NCI-H1417 (cell line): ENCODE measurements at places on chromosomes 5 and 9.
A peak's percentile ranks its signal among the peaks of the same experiment; 100 is the strongest.

DNA sequence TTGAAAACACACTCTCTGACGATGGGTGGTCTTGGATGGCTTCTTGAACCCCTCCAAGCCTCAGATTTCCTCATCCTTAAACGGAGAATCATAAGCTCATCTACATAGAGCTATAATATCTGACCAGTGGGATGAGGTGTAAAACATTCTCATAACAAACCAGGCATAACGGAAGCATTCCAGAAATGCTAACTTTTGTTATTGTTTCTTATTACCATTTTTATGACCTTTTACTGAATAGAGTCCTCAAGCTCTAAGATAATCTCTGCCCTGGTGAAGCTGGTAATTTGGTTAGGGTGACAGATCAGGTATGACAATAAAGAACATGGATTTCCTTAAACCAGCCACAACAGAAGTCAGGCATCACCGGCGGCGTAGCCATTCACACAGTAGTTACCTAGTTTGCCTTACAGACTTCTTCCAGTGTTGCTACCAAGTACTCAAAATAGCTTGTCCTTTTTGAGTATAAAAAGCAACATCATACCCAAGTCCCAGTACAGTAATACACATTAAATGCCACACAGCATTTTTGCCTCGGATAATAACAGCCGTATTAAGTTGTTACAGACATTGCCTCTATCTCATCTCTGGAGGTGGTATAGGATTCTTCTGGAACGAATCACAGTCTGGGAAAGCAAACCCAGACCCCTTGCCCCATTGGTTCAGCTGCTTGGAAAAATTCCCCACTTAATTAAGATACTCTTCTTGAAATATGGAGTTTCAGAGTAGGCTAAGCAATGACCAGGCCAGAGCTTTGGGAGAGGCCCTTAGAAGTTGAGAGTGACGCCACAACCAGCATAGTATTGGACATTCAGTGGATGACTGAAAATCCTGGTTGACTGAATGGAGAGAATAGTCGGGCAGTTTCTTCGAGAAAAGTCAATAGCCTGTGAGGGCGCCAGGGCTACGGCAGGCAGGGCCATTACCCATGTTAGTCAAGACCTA, 252.5 kb downstream of the SLIT3 start:
- no peak for DNase-seq

DNA sequence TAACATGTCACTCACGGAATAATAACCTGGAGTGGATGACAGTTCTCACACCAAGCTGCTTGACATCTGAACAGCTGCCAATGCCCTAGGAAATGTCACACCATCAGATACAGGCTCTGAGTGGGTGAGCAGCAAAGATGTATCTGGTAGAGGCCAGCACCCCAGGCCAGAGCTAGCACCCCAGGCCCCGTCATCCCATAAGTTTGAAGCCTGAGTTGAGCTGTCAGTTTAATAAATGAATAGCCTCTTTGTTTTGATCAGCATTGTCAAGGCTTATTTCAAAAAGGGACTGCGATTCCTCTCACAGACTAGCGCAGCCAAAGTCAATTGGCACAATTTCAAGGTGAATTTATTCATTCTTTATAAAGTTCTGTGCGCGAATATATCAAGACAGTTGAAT, 1327.1 kb downstream of the MAT2B start:
- DNase-seq = no peak

DNA sequence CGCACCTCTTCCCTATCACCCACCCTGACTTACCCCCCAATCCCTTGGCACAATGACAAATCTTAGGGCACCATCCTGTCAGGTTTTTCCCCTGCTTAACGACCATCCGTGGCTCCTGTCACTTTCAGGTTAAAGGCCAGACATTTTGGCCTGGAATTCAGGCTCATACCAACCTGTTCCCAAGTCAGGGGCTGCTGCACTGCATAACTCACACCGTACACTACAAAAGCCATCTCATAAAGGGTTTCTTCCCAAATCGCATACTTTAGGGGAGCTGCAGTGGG, 7.5 kb upstream of the AKNA start:
- DNase-seq = no peak

- peak; percentile 77 for DNase-seq
Measured at GRCh38 chr5:180809403-180810209, 7.0 kb upstream of the MGAT1 start.

- no peak for DNase-seq
Measured at GRCh38 chr5:179478624-179479023, 71.7 kb upstream of the RUFY1 start.

GRCh38 chr5:96245140-96246091, 187.6 kb downstream of the PCSK1 start:
- peak; percentile 15 for DNase-seq

- no peak for DNase-seq
Measured at GRCh38 chr9:7118633-7119032, 360.9 kb downstream of the KDM4C start.

DNA sequence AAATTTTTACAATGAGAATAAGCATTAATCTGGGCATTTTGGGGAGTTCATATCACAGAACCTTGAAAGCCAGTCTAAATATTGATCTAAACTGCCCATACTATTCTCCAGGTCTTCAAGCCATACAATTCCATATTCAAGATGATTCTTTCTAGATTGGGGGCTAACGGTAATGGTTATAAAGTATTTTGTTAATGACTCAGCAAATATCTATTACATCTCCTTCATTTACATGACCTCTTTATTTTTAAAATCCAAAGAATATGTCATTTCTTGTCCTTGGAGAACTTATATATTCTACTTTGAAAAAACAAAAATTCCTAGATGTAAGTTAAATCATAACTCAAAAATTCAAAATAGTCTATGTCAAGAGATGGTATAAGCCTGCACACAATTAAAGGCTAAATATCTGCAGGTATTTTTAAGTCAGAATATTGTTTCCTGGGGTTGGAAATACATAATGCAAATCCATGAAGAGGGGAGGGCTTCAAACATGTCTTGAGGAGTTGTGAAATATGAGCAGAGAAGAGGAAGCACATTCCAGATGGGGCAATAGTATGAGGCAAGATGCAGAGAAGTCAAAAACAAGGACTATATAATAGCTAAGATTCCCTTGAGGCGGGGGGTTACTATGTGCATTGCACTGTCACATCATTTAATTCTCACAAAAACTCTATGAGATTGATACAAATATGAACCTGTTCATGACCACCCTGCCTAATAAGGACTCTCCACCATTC, 526.4 kb downstream of the NR2F1-AS1 start:
- no peak for DNase-seq

GRCh38 chr5:168020542-168021294, 270.7 kb upstream of the WWC1 start:
- DNase-seq = peak; percentile 7

GRCh38 chr5:178463321-178464155, 126.7 kb downstream of the COL23A1 start:
- no peak for DNase-seq

GRCh38 chr5:6759401-6759800, 46.2 kb downstream of the TENT4A start:
- no peak for DNase-seq

GRCh38 chr5:79459626-79460025, 54.3 kb downstream of the HOMER1 start:
- DNase-seq = no peak

DNA sequence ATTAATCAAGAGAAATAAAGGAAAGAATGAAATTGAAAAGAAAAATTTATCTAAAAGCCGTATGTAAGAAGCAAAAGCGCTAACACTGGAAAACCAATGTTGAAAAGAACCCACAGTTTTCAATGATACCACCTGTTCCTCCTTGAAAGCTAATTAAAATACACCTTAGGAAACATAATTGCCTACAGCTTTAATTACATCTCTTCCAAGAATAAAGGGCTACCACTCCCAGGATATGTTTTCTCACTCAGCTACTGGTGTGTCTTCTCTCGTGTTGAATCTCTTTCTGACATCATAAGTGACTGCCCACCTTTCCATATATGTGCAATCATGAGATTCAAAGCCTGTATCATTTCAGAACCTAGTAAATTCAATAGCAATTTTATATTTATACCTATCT, 880.6 kb upstream of the DMAC1 start:
- peak; percentile 77 for DNase-seq
